Osteocyte (in vitro differentiated cells): ENCODE measurements at places on chromosomes 1 and 21. TPM values are rescaled to one million over a fixed set of nuclear protein-coding genes. Genes with fewer than 3 reads are reported as not detected.

- H3K27ac ChIP-seq = no peak overlapping the region
- no peak overlapping the region for H3K4me3 ChIP-seq
- peaks cover 2% of the 10 kb centered on the region for H3K36me3 ChIP-seq
These were observed 63.4 kb upstream of the CSF1 start for GRCh38 chr1:109847251-109847650.

DNA sequence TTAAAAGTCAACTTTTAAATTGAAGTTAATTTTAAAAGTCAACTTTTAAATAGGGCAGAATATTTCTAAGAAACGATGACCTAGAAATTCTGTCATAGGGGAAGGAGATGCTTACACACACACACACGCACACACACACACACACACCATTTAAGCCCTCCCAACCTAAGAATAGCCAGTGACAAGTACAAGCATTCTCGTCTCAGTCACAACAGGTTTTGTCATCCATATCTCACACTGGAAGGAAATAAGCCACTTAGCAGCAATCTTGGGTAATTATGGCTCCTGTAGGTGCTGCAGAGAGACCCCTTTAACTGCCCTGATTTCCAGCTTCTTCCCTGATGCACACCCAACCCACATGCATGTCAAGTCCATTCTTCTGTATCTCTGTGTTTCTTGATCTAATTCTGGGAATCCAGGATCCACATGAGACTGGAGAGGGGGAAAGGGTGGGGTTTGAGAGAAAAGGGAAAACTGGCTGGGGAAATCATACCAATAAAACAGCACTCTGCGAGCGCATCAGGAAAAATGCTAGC, 338.1 kb downstream of the PAPPA2 start:
- H3K4me3 ChIP-seq = no peak overlapping the region
- H3K27ac ChIP-seq = no peak overlapping the region
- no peaks in the 10 kb centered on the region for H3K36me3 ChIP-seq
- no peaks in the 10 kb centered on the region for H3K4me1 ChIP-seq
- DNase-seq = no peak
- H3K27me3 ChIP-seq = no peaks in the 10 kb centered on the region

The TXNDC12 gene
- 46.6 and 49.8 TPM in 2 replicates for total RNA-seq

DNA sequence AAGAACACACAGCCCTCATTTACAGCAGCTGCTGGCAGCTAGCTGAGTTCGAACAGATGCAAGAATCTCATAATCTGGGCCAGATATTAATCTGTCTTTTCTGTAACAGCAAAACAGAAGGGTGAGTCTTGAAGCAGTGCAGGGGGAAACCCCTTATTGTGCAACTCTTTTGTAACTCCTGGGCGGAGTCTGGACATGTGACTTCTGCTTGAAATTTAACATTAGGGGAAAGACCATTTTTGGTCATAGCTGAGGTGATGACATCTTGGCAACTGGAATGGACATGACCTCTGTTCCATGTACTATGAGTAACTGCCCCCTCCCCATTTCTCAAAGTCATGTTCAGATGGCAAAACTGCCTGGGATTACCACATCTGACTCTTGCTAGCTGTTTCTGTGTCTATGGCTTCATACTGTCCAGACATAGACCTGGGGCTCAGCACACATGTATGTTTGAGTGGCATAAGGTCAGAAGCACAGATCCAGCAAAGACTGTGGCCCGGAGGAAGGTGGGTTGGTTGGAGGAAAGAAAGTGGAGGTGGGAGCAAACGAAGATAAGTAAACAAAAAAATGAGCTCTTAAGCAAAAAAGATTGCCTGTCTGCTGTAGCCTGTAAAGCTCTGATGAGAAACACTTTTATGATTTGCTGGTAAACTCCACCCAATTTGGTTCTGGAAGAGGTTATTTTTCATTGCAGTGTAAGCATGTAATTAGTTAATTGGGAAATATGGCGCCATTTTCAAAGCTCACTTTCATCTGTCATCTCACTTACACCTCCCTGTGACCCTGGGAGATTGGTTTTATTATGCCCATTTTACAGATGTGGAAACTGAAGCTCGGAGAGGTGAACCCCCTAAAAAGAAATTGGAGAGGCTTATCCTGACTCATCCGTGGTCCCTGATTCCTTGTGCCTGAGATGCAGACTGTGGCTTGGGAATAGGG, 26.1 kb downstream of the ETS2 start:
- peak overlapping the region; percentile 50 for H3K27ac ChIP-seq
- peak; percentile 49 for DNase-seq
- no peaks in the 10 kb centered on the region for H3K36me3 ChIP-seq
- peaks cover 8% of the 10 kb centered on the region for H3K4me1 ChIP-seq
- no peaks in the 10 kb centered on the region for H3K27me3 ChIP-seq
- no peak overlapping the region for H3K4me3 ChIP-seq

GRCh38 chr1:88150330-88150729, 533.7 kb upstream of the PKN2 start:
- no peak overlapping the region for H3K4me3 ChIP-seq
- H3K36me3 ChIP-seq = no peaks in the 10 kb centered on the region
- DNase-seq = no peak
- no peak overlapping the region for H3K27ac ChIP-seq

The MAP3K21 gene
- total RNA-seq = 0.11 TPM in 1 of 2 replicates, not detected in the other

GRCh38 chr21:45021428-45022347, 52.7 kb upstream of the ADARB1 start:
- H3K27me3 ChIP-seq = no peaks in the 10 kb centered on the region
- H3K27ac ChIP-seq = no peak overlapping the region
- H3K4me1 ChIP-seq = peaks cover 20% of the 10 kb centered on the region
- no peak overlapping the region for H3K4me3 ChIP-seq
- no peak for DNase-seq
- H3K36me3 ChIP-seq = peaks cover 5% of the 10 kb centered on the region

DNA sequence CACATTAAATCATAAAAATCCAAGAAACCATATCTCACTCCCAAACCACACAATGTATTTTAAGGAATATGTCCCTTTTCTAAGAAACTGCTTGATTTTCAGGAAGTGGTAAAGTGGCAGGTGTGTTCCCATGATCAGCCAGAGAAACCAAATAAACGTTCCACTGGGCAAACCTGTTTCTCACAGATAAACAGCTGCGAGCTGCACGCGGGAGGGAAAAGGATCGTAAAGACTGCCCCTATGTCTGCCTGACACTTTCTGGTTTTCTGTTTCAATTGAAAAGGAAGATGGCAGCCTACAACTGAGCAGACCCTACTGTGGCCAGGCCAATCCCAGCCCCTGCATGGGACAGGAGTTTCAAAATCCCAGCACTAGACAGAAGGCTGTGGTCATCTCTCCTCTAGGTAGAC, 36.6 kb downstream of the HIVEP3 start:
- no peak overlapping the region for H3K4me3 ChIP-seq
- H3K27ac ChIP-seq = no peak overlapping the region
- no peaks in the 10 kb centered on the region for H3K36me3 ChIP-seq
- peaks cover under 1% of the 10 kb centered on the region for H3K4me1 ChIP-seq
- no peaks in the 10 kb centered on the region for H3K27me3 ChIP-seq

DNA sequence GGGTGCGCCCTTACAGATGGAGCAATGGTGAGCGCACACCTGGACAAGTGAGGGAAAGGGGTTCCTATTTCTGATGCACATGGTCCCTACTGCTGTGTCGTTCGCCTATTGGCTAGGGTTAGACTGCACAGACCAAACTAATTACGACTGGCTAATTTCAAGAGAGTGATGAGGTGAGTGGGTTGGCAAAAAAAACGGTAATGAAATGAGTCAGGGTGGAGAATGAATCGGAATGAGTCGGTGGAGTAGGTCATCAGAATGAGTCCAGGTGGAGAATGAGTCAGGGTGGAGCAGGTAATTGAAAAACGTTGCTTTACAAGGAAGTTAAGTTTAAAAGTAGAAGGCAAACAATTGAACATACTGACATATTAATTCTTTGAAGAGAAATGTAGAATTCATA, 79.8 kb downstream of the WDR4 start:
- H3K36me3 ChIP-seq = no peaks in the 10 kb centered on the region
- no peaks in the 10 kb centered on the region for H3K4me1 ChIP-seq
- no peak overlapping the region for H3K27ac ChIP-seq

DNA sequence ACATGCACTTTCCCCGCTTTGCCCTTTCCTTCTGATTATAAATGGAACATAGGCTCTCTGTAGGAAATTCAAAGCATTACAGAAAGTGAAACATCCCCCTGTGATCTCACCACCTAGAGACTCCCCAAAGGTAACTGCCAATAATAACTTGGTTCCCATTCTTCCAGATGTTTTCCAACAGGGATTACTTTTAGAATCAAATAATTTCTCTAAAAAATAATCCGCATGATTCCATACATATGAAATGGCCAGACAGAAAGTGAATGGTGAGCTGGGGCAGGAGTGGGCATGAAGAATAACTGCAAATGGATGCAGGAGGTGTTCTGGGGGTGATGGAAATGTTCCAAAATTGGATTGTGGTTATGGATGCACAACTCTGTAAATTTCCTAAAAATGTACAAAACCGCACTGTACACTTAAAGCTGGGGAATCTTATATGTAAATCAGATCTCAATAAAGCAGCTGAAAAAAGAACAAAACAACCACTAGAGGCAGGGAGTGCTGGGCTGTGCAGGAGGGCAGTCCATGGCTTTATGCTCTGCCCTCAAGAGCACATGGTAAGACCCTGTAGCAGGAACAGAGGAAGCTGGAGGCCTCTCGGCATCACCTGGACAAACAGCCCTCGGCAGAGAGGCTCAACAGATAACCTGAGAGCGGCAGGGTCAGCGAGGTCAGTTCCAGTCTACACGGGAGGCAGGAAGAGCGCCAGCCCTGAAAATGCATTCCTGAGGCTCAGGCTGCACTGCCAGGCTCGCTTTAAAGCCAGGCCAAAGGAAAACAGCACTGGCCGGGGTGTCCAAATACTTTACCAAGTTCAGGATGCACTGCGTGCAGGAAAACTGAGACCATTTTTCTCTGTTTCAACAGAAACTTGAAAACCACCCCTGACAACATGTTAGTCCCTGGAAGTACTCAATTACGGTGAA, 39.7 kb downstream of the CAPZB start:
- DNase-seq = no peak
- H3K4me1 ChIP-seq = peaks cover 96% of the 10 kb centered on the region
- H3K4me3 ChIP-seq = peak overlapping the region; percentile 43
- H3K36me3 ChIP-seq = peaks cover 9% of the 10 kb centered on the region
- H3K27ac ChIP-seq = peak overlapping the region; percentile 92

The ACTL8 gene
- not detected in 2 replicates for total RNA-seq

- H3K4me1 ChIP-seq = no peaks in the 10 kb centered on the region
- H3K36me3 ChIP-seq = no peaks in the 10 kb centered on the region
- H3K27ac ChIP-seq = no peak overlapping the region
- no peak for DNase-seq
- H3K4me3 ChIP-seq = no peak overlapping the region
These were observed 3.9 kb upstream of the ITLN1 start for GRCh38 chr1:160888926-160889325.

DNA sequence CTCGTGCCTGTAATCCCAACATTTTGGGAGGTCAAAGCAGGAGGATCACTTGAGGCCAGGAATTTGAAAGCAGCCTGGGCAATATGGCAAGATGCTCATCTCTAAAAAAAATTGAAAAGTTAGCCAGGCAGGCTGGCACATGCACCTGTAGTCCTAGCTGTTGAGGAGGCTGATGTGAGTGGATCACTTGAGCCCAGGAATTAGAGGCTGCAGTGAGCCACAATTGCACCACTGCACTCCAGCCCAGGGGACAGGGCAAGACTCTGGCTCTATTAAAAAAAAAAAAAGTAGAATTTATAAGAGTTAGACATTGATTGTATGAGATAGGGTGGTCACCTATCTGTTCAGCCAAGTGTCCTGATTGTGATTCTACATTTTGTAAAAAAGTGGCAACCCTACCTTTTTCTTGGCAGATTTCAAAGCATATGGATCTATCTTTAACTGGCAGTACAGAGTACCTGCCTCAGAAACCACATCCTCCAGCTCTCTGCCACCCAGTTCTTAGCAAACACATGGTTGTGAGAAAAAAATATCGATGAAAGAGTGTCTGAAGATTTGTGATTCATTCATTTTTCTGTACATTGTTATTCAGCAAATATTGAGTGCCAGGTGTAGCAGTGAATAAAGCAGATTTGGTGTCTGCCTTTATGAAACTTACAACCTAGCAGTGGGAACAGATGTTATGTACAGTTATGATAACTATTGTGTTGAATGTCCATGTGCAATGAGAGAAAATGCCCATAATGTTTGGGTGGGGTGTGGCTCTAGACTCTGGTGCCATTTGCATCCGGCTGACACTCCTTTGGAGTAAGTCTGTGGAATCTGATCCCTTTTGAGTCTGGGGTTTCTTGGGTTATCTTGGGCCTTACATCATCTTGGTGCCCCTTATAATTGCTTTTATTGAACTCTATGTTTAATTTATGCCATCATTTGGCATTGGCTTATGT, 82.5 kb downstream of the ST3GAL3 start:
- no peak for DNase-seq
- no peaks in the 10 kb centered on the region for H3K27me3 ChIP-seq
- H3K4me1 ChIP-seq = no peaks in the 10 kb centered on the region
- peaks cover 4% of the 10 kb centered on the region for H3K36me3 ChIP-seq

DNA sequence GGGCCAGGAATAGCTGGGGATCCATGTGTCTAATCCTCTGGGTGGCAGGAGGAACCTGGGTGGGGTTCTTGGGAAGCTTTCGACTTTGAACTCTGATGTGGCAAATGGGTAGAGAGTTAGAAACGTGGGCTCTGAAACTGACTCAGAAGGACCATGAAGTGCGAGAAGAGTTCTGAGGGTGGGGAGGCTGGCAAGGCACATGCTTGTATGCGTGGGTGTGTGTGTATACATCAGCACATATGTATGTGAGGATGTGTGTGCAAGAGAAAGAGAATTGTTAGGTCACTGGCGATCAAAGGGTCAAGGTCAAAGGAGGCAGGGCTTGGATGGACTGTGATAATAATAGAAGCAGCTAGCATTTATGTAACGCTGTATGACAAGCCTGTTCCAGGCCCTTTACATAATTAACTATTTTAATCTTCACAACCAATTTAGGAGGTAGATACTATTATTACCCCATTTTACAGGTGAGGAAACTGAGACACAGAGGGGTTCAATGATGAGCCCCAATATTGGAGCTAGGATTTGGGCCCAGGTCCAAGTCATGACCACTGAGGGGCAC, 84.5 kb upstream of the POU3F1 start:
- no peaks in the 10 kb centered on the region for H3K36me3 ChIP-seq
- H3K4me3 ChIP-seq = no peak overlapping the region
- peaks cover 9% of the 10 kb centered on the region for H3K4me1 ChIP-seq
- H3K27me3 ChIP-seq = peaks cover 2% of the 10 kb centered on the region
- no peak for DNase-seq

- H3K4me3 ChIP-seq = no peak overlapping the region
- no peak for DNase-seq
- no peak overlapping the region for H3K27ac ChIP-seq
These were observed 156.9 kb downstream of the EDEM3 start for GRCh38 chr1:184597650-184598357.

- H3K27ac ChIP-seq = no peak overlapping the region
- H3K27me3 ChIP-seq = no peaks in the 10 kb centered on the region
- DNase-seq = no peak
- no peaks in the 10 kb centered on the region for H3K4me1 ChIP-seq
- H3K4me3 ChIP-seq = no peak overlapping the region
These were observed 23.9 kb upstream of the FAAH start for GRCh38 chr1:46370214-46370633.

GRCh38 chr1:28855969-28856368, 44.0 kb downstream of the OPRD1 start:
- no peak overlapping the region for H3K4me3 ChIP-seq
- no peaks in the 10 kb centered on the region for H3K4me1 ChIP-seq
- peaks cover 4% of the 10 kb centered on the region for H3K27me3 ChIP-seq
- no peaks in the 10 kb centered on the region for H3K36me3 ChIP-seq
- H3K27ac ChIP-seq = no peak overlapping the region
- no peak for DNase-seq

- no peaks in the 10 kb centered on the region for H3K27me3 ChIP-seq
- no peak overlapping the region for H3K4me3 ChIP-seq
- peaks cover 21% of the 10 kb centered on the region for H3K4me1 ChIP-seq
- peaks cover 19% of the 10 kb centered on the region for H3K36me3 ChIP-seq
- DNase-seq = no peak
- peak overlapping the region; percentile 74 for H3K27ac ChIP-seq
These were observed 182.4 kb downstream of the DISC1 start for GRCh38 chr1:231808990-231809389.
